KG1 (cell line): ENCODE measurements at places on chromosomes 2 and 18.

GRCh38 chr2:51153236-51153635 lies 121.3 kb upstream of the NRXN1 start:
- DNase-seq, result no peak

- DNase-seq, result no peak
Measured at GRCh38 chr18:10121786-10122515, 208.1 kb downstream of the VAPA start.

- peak; percentile 38 for DNase-seq
Measured at GRCh38 chr18:51211552-51211951, 14.1 kb upstream of the MEX3C start.

DNA sequence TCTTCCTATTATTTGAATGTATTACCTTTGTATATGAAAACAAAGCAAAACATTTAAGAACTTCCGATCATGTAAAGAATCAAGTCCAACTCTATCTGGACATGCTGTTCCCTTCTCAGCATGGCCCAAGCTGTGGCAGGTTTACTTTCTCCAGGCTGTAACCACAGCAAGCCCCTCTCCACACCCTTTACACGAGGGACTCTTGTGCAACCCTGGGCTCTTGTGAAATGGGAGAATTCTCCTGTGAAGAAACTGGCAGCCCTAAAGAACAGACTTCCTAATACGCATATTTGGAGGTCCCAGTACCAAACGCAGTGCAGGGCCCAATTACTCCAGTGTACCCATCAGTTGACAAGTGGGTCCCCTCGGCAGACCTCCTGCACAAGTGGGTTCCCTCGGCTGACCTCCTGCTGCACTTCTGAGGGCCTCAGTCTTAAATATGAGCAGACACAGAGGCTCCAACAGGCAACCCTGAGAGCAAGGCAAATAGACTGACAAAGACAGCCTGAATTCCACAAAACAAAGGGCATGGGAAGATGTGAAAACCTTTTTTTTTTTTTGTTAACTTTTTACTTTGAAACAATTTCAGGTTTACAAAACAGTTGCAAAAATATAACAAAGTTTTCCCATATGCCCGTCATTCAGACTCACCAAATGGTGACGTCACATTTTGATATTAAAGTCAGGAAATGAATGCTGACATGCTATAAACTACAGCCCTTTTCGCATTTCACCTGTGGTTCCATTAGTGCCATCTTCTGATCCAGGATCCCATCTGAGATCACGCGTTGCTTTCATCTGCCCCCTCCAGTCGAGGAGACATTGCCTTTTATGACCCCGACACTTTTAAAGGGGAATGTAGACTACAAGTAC lies 78.2 kb downstream of the FBXO15 start:
- peak; percentile 3 for DNase-seq

DNA sequence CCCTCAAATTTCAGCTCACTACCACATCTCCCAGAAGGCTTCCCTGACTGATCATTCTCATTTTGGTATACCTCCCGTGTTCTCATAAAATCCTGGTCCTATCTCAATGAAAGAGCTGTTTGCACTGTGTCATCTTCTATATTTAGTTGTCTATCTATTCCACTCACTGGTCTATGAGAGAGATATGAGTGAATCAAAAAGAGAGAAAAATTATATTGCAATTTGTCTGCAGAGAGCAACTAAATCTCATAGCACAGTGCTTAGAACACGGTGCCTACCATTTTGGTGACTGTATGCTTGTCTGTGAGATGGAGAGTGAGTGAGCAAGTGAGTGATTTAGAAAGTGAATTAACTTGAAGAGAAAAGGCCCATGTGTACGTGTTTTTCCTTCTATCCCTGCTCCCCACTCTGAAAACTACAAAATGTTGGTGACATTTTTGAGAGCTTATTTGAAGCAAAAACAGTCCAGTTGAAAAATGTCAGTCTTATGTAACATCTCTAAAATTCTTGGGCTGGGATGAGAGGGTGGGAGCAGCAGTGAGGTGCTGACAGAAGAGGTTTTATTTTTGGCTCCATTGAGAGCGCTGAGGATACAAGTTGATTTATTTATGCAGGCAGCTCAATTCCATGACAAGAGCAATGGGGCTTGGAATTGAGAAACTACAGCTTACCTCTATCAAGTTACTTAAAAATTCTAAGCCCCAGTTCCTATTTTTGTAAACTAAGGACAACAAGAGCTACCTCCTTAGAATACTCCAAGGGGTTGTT lies 373.5 kb upstream of the CHST9 start:
- DNase-seq, result no peak

DNA sequence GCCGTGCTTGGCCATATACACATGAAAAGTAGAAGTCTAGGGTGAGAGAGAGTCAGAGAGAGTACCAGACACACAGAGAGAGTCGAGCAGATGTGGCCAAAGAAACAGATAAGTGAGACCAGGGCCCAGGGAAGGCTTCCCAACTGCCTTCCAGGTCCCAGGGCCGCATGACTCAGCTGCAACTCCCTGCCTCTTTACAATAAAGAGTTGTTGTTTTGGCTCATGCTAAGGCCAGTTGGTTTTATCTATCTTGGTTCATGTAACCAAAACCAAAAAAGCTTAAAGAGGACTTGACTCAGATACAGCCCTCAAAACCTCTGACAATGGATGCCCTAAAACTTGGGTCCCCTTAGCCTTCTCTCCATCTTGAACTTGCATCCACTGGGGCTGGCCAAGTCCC lies 36.9 kb downstream of the REEP1 start:
- DNase-seq, result no peak

- no peak for DNase-seq
Measured at GRCh38 chr2:237759176-237759575, 39.4 kb upstream of the RBM44 start.

DNA sequence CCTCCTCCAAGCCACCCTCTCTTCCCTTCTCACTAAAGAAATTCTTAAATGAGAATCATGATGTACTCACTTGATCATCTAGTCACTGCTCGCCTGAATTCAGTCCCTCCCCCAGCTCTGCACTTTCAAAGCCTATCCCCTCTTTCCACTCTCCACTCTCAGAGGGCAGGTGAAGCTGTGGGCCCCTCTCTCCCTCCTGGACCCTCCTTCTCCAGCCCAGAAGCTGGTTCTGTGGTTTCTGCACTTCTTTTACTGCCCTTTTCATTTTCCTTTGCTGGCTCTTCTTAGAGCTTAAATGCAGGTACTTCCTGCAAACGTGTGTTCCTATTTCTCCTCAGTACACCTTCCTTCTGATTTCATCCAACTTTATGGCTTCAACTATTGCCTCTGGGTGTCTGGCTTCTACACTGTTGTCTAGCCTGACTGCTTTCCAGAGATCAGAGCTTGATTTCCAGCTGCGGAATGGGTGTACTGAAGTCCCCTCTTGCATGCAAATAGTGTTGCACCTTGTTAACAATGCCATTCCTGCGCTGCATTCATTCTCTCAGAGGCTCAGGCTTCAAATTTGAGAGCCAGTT lies 15.3 kb upstream of the TXNDC2 start:
- DNase-seq, result no peak

DNA sequence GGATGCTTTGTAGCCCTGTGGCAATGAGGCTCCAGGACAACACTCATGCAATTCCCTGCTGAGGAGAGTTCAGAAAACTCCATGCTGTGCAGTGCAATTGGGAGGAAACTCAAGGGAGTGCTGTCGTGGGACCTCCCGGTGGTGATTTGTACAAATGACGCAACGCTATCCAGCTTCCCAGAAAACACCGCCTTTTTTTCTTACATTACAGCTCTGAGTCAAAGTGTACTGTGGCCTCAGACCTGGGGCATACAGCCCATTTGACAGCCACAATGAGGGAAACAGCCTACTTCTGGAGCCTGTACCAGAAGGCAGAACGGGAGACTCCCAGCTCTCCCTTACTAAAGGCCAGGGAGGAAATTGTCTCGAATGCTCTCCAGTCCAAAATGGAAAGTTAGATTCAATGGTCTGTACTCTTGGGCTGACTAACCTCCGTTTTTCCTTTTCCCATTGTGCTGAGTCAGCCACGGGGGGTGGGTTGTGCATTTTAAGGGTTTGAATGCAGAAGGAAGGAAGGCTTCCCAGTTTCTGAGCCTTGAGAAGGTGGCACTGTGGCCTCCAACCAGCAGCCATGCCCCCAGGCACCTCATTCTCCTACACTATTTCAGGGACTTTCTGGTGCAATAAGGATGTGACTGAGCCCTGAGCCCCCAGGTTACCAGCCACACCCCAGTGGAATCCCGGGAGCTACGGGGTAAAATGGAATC lies 16.4 kb upstream of the CYP1B1 start:
- DNase-seq, result no peak

DNA sequence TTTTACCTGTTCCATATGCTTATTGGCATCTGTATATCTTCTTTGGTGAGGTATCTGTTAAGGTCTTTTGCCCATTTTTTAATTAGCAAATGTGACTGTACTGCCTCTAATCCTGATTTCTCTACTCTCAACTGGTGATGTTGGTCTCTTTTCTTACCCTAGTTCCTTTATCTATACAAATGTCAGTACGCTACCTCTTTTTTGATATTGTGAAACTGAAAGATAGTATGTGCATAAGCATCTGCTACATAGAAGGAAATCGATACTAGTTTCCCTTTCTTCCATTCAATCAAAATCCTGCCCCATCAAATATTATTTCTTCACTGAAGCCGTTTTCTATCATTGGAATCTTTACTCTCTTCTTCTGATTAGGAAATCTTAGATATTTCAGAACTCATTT lies 194.9 kb upstream of the SPOPL start:
- no peak for DNase-seq

DNA sequence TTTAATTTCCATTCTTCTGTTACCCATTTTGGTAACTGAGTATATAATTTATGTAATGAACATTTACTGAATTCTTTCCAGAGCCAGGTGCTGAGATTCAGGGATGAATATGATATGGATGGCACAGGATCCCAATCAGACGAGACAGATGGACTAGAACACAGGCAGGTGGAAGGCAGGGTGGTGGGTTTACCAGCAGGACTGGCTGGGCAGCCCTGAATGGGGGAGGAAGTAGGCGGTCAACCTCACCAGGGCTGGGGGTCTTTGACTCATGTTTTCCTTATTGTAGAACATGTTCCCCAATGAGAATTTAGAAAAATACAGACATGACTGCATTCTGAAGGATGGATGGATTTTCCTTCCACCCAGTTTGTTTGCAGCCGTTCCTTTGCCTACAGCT lies 80.3 kb downstream of the CIB4 start:
- DNase-seq, result no peak
